ENCODE measurements at places on chromosomes 5 and 9.

DNA sequence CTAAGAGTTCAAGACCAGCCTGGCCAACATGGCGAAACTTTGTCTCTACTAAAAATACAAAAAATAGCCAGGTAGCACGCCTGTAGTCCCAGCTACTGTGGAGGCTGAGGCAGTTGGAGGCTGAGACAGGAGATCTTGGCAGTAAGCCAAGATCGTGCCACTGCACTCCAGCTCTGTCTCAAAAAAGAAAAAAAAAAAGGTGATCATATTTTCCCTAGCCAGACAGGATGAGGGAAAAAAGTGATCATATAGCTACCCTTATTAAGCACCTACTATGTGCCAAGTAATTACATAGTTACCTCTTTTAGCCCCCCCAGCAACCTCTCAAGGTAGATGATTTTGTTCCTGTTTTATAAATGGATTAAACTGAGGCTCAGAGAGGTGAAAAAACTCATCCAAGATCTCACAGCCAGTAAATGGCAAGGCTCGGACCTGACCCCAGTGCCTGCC lies 18.1 kb upstream of the RPL26L1 start:
- no peak for DNase-seq

DNA sequence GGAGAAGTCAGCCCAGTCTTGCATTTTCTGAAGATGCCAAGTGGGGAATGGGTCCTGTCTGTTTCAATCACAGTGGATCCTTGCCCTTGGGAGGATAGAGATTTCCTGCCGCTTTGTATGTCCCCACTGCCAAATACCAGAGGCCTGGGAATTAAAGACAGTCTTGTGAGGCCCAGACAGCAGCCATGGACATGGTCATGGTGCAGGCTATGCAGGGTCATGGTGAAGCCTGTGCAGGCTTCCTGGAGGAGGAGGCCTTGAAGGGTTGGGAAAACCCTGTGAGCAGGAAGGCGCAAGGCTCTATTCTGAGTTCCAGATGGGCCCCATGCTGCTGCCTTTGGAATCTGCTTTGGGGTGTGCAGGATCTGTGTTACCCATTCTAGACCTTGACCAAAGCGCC lies 57.3 kb upstream of the PITX1 start:
- DNase-seq, result no peak

- no peak for DNase-seq
These were observed 22.4 kb downstream of the NIPSNAP3B start for GRCh38 chr9:104786293-104786692.

- peak; percentile 25 for DNase-seq
These were observed 54.1 kb downstream of the MRPS30 start for GRCh38 chr5:44862808-44863207.

DNA sequence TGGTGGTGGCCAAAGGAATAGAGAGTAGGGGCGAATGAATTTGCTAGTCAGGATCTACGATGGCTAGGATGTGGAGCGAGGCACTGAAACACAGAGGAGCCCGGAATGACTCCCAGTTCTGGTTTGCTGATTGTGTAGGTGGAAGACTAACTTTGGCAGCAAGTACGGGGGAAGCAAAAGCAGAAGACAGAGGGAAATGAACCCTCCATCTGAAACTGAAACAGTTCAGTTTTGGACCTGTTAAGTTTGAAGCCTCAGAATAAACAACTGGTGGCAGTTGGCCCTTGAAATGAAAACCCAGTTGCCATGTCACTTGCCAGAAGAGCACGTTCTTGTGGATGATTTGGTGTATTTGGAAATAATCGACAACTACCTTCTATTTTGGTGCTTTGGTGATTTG lies 15.4 kb upstream of the SMIM15 start:
- DNase-seq, result peak; percentile 50

DNA sequence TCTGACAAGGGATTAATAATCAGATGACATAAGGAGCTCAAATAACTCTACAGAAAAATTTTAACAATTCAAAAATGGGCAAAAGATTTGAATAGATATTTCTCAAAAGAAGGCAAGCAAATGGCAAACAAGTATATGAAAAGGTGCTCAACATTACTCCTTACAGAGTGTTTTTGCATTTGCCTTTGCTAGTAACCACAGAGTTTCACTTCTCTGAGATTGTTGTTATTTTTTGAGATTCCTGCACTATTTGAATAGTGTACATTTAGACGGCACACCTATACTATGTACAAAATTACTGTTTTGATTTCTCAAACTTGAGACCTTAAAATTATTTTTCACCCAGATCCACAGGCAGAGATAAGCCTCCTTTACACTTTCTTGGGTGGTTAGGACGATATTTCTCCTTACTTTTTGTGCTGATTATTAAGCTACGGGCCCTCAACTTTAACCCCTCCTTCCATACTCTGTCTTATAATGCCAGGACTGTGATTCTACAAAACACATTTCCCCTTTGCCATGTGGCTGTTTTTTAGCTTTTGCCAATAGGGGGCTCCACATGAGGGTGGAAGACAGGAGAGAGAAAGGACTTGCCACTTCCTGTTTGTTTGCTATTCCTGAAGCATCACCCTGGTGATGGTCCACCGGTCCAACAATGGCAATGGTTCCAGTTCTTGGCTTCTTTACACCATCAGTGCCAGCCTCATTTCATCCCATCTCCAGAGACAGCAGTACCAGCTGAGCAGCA lies 65.0 kb upstream of the DAP start:
- DNase-seq, result no peak

DNA sequence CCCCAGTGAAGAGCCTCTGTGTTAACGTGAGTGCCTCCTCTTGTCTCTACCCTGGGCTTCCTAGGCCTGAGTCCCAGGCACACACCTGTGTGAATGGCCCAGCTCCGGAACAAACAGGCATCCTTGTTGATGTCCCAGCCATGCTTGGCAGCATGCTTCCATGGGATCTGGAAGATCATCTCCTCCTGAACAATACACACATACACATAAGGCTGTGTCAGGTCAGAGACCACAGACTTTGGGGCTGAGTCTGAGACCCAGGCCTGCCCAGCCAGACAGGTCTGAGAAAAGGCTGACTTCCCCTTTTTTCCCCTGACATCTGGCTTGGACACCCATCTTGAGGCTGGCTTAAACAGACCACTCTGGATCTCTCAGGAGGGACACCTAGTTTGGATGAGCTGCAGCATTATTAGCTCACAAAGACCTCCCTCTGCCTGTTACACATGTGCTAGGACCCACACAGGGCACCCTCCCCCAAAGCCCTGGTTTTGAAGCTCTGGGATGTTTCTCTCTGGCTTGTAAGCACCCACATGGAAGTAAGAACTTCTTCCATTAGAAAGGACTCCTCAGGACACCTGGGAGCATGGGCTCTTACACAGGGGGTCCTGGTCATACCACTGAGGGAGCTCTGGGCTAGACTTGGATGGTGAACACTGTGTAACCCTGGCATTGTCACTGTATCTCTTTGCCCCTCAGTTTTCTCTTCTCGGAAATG lies 2.6 kb downstream of the IRF1 start:
- peak; percentile 41 for DNase-seq

GRCh38 chr9:130866474-130866965 lies 30.1 kb downstream of the QRFP start:
- peak; percentile 38 for DNase-seq

DNA sequence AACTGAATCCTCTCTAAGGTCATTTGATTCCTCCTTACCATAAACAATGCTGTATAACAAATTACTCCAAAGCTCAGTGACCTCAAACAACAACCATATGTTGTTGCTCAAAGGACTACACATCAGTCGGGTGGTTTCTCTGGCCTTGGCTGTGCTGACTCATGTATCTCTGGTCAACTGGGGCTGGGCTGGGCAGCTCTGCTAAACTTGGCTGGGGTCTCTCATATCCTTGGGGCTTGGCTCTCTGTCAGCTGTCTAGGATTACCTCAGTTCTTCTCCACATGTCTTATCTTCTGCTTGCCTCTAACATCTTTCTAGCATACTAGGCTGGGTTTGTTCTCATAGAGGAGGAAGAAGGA lies 86.4 kb downstream of the GALNT10 start:
- DNase-seq, result no peak

DNA sequence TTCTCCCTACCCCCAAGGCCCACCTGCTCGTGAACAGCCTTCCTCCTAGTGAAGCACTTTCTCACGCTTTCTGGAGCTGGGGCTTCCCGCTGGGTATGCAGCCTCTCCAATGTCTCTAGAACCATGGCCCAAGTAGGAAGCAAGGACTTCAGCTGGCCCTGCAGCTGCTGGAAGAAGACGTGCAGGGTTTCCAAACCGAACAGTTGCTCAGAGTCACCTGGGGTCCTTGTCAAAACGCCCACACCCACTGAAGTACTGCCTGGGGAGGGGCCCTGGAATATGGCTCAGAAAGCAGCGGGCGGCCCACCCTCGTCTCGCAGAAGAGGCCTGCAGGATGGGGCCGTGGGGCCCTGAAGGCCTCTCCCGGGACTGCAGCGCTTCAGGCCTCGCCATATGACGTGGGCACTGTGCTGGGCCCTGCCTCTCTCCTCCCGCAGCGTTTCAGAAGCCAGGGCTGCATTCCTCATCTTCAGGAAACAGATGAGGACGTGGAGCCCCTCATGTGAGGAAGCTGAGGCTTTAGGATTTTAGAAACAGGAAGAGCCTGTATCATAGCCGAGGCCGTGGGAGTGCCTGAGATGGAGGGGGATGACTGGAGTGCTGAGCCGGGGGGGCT lies 116.0 kb upstream of the LMX1B start:
- DNase-seq, result no peak

- DNase-seq, result no peak
These were observed 179.2 kb downstream of the HSPA4 start for GRCh38 chr5:133230823-133231578.

DNA sequence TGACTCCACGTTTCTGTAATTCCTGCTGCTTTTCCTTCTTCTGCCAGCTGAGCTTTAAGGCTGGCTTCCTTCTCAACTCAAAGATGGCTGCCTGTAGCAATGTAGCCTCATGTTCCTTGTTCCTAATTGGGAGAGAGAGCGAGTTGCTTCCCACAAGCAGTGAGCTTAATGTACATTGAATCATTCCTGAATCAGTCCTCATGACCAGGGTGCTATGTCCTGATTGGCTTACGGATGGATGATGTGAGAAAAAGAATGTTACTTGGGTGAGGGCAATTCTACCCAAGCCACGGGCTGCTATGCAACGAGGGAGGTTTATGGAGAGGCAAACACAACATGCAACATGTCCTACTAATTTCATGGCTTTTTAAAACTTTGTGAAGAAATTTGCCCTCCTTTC lies 356.2 kb downstream of the RASEF start:
- DNase-seq, result no peak

GRCh38 chr5:10489810-10490426 lies 48.2 kb downstream of the ROPN1L start:
- DNase-seq, result peak; percentile 59

GRCh38 chr5:138157626-138158025 lies 18.4 kb upstream of the NME5 start:
- DNase-seq, result no peak

GRCh38 chr9:16184964-16185646 lies 632.3 kb downstream of the CCDC171 start:
- DNase-seq, result no peak

DNA sequence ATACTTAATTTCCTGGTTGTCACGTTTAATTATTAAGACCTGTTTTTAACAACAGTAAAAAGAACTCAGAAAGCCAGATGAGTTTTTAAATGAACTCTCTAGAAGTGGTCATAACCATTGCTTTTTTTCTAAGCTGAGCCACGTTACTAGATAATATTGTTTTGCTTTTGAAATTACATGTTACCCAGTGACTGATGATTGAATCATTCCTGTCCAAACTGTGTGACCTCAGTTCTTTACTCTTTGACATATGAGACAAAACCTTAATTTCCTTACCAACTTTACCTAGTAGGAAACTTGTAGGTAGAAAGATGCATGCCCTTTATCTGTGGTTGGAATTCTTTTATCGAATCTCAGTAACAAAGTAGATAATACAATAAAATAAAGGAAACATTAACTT lies 411.7 kb downstream of the SH3GL2 start:
- DNase-seq, result no peak

DNA sequence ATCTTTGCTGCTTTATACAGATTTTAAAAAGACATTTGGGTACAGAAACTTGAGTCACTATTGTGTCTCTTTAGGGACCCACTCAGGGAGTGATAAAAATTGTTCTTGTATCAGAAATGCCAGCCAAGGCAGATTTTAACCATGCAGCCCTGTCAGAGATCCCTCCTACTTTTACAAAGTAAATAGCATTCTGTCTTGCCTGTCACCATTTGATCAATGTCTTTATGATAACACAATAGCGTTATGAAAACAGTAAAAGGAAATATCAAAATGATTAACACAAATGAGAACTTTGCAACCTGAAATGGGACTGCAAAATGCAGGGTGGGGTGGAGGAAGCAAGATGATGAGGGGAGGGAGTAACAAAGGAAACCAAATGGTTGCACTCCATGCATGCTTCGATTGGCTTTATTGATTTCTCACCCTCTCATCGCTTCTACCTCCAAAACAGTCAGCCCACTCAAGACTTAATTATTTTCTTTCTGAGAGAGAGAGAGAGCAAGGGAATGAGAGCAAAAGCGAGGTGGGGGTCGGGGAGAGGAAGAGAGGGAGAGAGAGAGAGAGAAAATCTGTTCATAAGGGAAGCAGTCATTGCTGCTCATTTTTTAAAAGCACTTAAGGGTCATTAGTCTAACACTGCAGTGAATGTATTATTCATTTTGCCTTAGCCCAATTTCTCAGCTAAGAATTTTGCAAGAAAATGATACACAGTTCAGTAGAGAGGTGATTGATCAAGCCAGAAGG lies 576.5 kb downstream of the CSNK1G3 start:
- no peak for DNase-seq

DNA sequence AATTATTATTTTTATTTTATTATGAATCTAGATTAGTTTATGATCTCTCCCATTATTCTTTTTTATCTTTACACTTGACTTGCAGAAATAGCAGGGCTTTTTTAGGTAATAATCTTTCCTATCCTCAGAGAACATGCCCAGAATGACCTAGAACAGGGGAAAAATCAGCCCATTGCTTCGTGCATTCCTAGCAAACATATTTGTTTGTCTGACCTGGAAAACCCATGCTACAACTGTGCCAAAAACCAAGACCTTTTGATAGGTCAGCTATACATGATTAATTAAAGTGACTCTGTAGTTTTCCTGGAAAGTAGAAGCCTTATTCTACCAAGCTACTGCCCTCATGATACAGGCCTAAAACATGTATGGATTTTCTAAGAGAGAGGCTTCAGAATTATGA lies 24.1 kb upstream of the CCDC112 start:
- DNase-seq, result no peak

DNA sequence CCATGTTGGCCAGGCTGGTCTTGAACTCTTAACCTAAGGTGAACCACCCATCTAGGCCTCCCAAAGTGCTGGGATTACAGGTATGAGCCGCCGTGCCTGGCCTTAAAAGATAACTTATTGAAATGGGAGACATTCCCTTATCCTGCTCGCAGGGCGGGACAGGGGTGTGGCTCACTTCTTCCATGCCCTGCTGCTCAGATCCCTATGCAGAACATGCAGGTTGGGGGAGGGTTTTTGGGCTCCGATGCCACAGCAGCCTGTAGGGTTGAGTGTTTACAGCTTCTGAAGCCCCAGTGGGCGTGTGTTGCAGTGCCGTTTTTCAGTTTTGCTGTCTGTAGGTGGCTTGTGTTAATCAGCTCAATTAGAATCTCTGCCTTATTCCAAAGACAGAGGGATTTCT lies 108.0 kb upstream of the BRINP1 start:
- DNase-seq, result no peak
